ENCODE measurements at places on chromosomes 1 and 21.

DNA sequence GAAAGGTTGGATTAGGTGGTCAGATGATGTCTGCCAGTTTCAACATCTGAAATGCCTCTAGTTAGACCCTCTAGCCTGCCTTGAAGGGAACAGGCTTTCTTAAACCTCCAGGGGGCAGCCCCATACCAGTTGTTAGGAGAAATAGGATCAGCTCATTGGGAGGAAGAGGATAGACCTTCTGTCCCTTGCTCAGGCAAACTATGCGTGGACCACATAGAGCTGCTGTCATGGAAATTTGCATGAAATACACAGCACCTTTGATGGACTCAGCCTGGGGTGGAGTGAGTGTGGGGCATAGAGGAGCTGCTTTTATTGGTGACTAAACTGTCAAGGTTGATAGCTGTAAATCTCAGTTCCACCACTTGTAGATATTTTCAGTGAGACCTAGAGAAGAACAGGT is 38.4 kb upstream of the SPAG17 start:
- no peak for DNase-seq

GRCh38 chr1:204359474-204360255 is at the start of gene PLEKHA6:
PLEKHA6 (minus strand) TSS chr1:204359929; CDS start chr1:204273727, 86,202 bp downstream.
- DNase-seq, result no peak

DNA sequence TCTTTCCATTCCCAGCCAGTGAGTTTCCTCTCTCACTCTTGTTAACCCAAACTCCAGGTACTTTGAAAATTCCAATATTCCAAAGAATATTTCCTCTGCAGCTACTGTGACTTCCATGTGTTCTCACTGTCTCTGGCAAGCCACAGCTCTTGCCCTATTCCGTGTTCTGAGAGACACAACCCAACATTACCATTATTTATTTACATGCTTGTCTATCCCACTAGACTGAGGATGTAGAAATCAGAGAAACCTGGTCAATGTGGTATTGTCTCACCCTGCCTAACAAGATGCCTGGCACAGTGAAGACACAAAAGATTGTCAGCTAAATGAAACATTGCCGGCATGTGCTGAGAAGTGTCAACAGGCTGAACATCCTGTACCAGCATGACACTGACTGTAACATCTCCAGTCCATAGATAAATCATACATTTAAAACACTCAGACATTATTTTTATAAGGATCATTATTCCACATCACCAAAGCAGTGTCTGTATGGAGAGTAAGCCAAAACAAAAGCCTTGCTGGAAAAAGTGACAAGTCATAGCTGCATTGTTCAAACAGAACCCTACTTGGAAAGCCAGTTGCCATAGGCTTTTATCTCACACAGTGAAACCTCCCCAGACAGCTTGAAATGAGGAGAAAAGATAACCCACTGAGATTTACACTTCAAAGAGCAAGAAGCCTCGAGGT is 72.3 kb downstream of the SIPA1L2 start:
- DNase-seq, result no peak

DNA sequence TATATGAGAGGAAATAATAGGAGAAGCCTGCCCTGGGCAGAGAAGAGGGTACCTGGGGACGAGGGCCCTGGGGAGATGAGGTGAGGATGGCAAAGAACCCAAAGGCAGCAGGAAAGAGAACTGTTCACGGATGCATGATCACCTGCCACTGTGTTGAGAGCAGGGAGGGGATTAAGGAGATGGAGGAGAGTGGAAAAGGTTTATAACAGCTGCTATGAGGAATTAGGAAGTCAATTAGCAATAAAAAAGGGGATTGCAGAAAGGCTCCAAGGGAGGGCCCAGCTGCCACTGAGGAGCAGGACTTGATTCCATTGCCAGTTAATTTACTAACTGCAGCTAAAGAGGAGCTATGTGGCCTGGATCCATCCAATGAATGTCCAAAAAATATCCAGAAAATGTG is 61.1 kb downstream of the GFI1 start:
- no peak for DNase-seq

- no peak for DNase-seq
Observed at GRCh38 chr1:235939480-235939775, 72.7 kb upstream of the LYST start.

GRCh38 chr1:172517545-172517944 is 15.4 kb upstream of the SUCO start:
- no peak for DNase-seq

DNA sequence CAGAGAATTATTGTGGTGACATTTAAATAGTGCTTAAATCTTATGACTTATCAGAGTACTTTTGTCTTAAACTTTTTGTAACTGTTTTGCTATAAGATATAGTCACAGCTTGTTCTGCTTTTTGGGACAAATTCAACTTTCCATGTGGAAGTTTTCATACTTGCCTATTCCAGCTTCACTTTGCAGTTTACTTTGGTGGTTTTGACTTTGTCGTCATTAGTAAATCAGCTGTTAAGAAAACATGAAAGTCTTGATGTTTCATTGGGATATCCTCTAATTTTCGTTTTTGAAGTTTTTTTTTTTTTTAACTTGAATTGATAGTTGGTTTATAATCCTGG is 31.3 kb downstream of the SDCCAG8 start:
- no peak for DNase-seq

GRCh38 chr1:152107031-152107983 is 7.9 kb downstream of the TCHH start:
- DNase-seq, result no peak

DNA sequence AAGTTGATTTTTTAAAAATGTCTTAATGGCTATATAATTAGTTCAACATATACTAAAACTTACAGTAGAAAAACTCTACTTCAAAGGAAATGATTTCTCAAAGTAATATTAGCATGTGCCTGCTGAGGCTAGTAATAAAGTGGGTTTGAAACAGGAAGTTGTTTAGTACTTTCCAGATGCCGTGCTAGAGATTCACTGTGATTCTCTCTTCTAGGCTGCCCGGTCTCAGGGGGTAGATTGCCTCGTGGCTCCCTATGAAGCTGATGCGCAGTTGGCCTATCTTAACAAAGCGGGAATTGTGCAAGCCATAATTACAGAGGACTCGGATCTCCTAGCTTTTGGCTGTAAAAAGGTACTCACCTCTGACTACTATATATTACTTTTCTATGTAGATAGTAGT is 9.1 kb downstream of the EXO1 start:
- DNase-seq, result no peak

- DNase-seq, result peak; percentile 44
Observed at GRCh38 chr21:38295997-38296764, 39.4 kb downstream of the KCNJ15 start.

- DNase-seq, result no peak
Observed at GRCh38 chr1:31498376-31499040, 77.8 kb upstream of the TINAGL1 start.

- DNase-seq, result no peak
Observed at GRCh38 chr21:19018529-19018928, 614.9 kb upstream of the TMPRSS15 start.

DNA sequence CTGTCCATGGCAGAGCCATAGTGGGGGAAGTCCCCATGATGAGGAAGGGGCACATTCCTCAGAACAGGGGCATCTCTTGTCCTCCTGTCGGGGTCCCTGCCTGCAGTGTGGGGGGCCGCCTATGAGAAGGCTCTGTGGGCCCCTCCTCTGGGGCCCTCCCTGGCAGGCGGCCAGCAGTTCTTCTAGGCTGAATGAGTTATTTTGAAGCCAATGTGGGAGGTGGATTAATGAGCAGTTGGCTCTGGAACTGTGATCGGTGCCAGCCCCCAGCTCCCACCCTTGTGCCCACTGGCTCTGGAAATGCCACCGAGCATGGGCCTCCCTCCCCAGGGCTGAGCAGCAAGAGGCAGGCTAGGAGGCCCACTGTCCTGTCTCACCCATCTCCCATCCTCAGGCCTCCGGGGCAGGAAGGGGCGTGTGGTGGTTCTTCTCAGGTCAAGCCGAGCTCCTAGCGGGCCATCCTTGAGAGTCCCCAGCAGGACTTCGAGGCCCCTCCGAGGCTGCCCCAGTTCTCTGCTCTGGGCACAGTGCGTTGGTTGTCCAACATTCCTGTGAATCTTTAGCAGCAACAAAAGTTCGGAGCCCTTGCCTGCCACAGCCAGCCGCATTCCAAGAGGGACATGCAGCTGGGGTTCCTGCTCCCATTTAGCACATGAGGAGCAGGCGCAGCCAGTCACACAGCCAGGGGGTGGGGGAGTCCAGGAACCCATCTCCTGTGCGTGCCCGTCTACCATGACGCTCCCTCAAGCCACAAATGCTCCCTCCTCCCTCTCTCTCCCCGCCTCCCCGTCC is 57.2 kb downstream of the EDN2 start:
- DNase-seq, result no peak

GRCh38 chr1:150008699-150009098 is 1.8 kb downstream of the OTUD7B start:
- no peak for DNase-seq

DNA sequence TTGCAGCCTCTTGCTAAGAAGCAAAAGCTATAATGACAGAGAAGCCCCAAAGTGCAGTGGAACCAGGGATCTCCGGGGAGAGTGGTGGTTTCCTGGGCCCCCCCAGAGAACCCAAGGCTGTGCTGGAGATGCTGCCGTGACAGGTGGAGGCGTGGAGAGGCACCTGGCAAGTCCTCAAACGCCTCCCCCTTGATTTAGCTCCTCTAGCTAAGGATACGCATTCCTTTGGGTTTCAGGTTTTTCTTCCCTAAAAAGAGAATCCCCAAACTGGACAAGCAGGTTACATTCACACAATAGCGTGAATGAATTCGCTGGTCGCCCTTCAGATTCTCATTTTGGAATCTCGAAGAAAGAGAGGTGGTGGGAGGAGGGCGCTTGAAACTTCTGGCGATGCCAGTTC is 853 bp upstream of the ATP1A1 start:
- DNase-seq, result no peak
